Effector memory CD8-positive, alpha-beta T cell (primary cell): ENCODE measurements at places on chromosomes 11 and 22.

DNA sequence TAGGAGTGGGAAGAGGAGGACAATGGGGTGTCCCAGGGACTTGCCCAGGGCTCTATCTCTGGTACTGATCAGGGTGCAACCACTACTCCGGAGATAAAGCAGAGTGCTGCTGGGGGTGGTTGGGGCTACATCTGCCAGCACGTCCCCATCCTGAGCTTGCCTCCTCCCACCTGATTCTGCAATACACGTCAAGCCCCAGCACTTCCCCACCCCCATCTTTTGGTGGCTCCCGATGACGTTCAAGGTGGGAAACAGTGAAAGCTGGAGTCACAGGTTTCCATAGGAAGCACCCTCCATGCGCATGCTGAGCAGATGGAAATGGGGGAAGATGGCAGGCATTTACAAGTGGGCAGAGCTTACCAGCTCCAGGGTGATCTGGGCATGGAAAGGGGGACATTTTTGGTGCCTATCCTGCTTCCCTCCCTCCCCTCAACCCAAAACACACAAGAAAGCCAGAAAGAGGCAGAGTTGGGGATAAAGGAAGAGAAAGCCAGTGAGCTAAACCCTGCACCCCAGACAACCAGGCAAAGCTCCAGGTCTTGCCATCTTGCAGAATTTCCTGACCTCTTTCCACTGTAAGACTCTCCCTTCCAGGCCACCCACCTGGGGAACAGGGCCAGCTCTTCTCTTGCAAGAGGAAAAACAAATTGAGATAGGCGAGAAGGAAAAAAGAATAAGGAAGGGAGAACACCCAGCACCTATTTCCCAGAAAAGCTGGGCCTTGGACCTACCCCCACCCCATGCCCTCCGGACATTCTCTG, 15.8 kb downstream of the SYT7 start:
- DNase-seq = no peak

DNA sequence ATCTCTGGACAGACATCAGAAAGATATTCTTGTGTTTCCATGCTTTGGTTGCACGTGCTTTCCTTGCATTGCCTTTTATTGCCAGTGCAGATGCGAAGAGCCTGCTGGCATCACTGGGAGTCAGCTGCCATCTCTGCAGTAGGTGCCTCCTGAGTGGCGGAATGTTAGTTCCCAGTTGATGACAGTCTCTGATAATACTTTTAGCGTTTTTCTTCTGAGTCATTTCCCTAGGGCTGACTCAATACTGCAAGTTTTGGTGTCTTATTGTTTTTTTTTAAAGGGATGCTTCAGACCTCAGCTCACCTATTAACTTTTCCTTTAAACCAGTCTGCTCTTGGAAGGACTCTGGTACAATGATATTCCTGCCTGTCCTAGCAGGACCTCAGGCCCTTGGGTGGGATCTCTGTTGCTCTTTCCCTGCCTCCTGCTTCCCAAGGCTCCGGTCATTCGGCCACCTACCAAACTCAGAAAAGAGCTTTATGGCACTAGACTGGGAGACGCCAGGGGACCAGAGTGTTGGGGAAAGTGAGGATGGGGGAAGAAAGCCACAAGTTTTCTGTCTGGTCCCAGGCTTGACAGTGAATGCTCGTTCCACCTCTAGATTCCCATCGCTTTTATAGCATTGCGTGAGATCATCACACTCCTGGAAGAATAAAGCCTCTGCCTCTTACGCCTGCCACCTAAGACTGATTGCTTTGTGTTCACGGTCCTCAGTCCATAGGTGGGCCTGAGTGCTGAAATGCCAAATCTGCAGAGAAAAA, 308.7 kb downstream of the DDX10 start:
- no peak for DNase-seq

DNA sequence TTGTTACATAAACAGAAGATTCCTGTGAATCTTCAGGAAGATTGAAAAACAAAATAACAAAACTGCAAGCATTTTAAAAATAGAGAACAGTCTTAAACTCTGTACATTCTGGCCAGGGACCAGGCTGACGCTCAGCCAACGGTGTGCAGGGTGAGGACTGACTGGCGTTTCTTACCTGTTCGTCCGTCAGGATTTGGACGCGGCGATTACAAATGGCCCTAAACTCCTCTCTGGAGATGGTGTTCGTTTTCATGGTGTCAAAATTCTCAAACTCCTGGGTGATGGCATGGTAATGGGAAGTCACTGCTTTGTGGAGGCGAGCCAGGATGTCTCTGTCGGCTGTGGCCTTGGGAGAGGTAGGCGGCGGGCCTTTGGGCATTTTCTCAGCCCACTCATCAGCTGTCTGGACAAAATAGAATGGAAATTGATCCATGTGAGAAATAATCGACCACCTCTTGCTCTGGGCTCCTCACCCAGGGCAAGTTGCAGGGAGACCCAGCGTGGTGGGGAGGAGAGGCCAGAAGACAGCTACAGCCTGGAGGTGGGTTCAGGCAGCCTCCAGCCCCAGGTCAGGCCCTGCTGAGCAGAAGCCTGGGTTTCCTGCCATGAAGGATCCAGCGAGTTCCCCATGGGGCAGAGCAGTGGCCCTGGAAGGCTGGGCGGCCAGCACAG, 143.0 kb downstream of the MPPED1 start:
- DNase-seq = no peak

DNA sequence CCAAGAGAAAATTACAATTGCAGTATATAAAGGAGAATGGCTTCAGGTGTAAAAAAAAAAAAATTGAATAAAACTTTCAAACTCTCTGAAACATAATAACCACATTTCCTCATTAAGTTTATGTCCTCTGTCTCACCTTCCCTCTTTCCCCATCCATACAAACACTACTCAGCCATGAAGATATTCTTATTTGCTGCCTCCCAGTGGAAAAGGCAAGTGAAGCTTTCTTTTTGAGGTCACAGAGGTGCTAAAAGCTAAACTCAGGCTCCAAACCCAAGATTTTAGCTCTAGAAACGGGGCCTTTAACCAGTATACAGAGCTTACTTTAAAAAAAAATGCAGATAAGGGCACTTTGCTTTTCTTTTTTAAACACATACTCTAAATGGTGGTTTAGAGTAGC, 1568.5 kb downstream of the FAM181B start:
- DNase-seq = no peak

- no peak for DNase-seq
These were observed 168.6 kb upstream of the B3GAT1 start for GRCh38 chr11:134580610-134580975.

GRCh38 chr11:79200398-79201070, 240.3 kb downstream of the TENM4 start:
- DNase-seq = no peak

DNA sequence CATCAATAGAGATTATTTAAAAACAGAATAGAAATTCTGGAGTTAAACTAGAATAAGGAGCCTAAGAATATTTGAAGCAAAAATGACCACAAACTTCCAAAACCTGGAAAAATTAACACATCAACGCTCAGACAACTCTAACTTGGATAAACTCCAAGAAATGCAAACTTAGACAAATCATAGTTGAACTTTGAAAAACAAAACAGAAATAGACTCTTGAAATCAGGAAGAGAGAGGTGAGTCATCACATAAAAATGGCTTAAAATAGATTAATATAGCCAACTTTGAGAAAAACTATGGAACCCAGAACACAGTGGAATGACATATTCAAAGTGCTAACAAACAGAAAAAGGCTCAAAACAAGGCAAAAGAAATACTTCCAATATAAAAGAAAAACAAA, 974.2 kb downstream of the JRKL start:
- DNase-seq = no peak

- DNase-seq = no peak
These were observed 533.6 kb downstream of the CNTN5 start for GRCh38 chr11:99554232-99554903.
